ENCODE measurements at places on chromosomes 2 and 18.

- DNase-seq, result no peak
Observed at GRCh38 chr2:25129901-25130520, 38.4 kb downstream of the POMC start.

DNA sequence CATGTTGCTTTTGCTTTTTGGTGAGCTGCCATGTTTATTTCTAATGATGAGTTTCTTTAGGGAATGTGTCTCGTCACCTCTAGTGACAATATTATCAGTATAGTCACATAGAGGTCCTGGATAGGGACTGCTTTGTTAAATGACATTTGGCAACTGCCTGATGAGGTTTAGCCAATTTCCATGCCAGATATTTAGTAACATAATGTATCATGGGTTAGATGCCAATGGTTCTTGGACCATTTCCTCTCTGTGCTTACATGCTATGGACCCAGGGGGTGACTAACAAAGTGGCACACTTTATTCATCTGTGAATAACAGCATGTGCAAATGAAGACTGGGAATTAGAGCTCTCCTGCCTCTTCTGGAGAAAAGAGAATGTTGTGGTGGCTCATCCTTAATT, 56.2 kb upstream of the RAB27B start:
- no peak for DNase-seq

- DNase-seq, result no peak
Observed at GRCh38 chr2:240856151-240856980, 12.3 kb upstream of the AGXT start.

- DNase-seq, result no peak
Observed at GRCh38 chr2:26687801-26688200, 4.7 kb upstream of the KCNK3 start.

DNA sequence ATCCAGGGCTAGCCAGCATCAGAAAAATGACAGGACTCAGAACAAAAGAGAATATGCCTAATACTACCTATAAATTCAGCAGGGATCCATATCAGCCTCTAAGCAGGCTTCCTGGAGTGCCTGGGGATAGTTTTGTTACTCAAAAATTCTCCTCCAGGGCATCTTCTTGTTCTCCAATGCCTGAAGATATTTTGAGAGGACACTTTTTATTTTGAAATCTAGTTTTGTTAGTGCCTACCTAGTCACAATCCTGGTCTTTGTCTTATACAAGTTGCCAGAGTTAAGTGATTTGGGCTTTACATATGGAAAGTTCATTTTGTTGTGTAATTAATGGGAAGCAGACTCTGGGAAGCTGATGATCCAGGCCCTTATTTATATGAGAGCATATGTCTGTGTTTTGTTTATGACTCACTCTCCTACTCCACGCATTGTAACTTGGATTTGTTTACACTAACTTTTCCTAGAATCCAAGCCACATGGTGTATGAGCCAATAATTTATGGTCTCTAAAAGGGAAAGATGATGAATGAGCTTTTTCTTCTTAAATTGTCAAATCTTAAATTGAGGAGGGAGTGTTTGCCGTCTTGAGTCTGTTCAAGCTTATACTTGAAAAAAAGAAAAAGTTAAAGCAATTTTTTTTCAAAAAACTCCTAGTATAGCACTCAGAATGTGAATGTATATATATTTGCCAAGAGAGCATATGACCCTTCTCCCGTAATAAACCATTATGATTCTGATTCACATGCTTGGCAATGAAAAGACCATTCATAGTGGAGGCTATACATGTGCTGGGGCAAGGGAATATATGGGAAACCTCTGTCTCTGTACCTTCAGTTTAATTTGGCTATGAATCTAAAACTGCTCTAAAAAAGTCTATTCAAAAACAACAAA, 370.3 kb downstream of the SETBP1 start:
- peak; percentile 60 for DNase-seq

GRCh38 chr2:231228223-231228622, 29.8 kb downstream of the ARMC9 start:
- no peak for DNase-seq

- DNase-seq, result no peak
Observed at GRCh38 chr2:220743203-220743602, 828.9 kb downstream of the EPHA4 start.

DNA sequence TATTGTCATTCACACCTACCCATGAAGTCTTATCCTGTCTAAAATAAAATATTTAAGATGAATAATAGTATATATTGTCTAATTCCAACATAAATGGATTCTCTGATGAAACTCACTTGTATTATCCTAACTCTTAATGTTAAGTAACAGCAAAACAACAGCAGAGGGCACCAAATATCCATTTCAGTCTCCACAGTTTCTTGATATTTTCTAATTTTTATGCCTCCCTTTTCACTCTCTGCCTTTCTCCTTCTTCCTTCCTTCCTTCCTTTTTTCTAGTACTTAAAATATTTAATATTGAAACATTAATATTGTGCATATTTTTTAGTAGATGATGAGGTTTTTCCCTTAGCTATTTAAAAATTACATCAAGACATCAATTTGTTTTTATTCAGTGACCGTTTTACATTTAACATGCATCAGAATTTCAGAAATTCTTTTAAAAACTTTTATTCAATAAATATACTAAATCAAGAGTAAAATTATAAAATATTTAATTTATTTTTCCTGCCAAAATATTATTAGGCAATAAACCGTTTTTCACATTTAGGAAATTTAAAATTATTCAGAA, 97.6 kb downstream of the WDR7 start:
- DNase-seq, result peak; percentile 14

DNA sequence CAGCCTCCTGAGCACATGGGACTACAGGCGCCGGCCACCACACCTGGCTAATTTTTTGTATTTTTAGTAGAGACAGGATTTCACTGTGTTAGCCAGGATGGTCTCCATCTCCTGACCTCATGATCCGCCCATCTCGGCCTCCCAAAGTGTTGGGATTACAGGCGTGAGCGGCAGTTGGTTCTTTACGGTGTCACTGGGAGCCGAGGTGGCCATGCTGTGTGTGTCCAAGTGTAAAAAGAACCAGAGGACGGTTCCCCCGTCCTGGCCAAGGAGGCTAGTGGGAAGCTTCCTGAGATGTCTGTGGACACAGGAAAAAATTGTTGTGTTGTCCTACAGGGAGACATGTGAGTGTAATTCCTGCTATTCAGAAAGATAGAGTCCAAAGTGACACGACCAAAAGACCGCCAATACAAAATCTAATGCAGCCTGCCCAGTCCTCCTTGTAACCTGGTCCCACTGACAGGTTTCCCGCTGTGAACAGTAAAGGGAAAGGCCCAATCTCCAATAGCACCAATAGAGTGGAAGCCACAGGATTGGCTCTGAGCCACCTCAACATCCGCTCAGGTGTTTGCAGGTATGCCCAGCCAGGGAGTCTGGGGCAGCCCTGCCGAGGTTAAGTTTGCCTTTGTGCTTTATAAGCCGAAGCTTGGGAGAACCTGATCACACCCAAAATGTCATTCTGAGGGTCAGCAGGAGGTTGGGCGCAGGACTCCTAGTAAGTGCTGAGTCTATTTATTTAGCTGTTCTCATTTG, 40.6 kb downstream of the NCK2 start:
- DNase-seq, result no peak

DNA sequence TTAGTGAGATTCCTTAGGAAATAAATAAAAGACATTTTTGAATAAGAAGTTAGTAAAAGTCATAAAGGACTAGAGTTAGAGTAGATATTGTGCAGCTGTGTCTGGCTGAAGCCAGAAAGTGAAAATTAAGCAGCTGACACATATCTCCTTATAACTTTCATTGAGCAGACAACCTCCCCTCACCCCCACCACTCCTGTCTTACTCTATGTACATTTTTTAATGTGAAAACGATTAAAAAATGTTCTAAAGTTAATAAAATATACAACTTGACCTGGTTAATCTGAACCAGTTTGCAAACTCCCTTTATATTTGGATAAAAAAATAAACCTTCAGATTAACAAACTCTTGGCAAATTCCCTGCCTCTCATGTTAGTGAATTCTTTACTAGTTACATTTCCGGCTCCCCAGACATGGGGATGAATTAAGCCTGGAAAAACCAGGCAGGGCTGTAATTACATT, 462.8 kb downstream of the MEIS1 start:
- peak; percentile 3 for DNase-seq

GRCh38 chr2:96330407-96330806, 5.2 kb upstream of the NCAPH start:
- no peak for DNase-seq

DNA sequence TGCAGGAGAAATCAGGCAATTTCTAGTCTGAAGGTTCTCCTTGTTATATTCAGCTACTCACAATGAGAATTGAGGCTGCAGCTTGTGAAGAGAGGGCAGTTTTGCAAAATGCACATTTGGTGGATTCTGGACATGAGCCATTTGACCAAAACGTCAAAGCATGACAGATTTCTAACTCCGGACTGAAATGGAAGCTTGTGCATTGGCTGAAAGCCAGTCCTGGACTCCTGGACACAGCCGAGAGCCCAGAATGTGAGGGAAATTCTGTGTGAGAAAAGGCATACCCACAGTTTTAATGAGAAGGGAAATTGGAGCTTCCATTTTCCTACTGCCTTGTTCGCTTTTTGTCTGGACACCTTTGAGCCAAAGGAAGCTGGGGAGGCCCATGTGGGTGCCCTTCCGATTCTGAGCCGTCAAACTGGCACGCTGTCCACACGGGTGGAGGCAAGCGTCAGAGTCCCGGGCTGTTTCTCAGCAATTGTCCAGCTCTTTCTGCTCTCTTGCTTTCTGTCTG, 23.7 kb upstream of the ROCK2 start:
- no peak for DNase-seq
